Fibroblast of the aortic adventitia (primary cell): ENCODE measurements at places on chromosomes 1 and 21.

DNA sequence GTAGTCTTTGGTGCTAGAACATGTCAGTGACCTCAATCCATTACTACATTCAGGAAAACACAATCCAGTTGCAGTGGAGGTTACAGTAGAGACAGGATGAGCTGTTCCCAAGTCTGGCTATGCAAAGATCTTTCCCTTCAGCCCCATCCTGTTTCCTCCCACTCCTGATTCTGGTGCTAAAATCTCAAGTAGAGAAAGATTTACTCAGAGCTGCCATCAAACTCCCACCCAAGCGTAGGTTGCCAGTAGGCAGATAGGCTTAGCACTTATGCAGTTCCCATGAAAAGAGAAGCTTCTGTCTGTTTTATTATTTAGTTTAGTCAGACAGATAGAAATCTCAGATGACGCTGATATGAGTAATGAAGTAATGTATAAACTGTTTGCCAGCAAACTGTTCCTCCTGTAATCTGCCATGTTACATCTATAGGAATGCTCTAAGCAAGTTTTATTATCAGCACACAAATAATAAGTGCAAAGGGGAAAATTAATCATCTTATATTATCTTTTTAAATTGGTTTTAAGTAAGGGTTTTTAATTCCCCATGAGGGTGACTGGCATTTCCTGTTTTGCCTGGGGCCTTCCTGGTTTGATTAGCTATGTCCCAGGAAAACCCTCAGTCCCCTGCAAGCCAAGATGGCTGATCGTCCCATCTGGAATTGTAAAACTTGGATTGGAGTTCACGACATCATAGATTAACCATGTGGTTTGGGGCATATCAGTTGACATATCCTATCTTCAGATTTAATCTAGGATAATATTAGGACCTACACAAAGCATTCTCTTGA lies 188.3 kb upstream of the PALMD start:
- peak; percentile 33 for DNase-seq

DNA sequence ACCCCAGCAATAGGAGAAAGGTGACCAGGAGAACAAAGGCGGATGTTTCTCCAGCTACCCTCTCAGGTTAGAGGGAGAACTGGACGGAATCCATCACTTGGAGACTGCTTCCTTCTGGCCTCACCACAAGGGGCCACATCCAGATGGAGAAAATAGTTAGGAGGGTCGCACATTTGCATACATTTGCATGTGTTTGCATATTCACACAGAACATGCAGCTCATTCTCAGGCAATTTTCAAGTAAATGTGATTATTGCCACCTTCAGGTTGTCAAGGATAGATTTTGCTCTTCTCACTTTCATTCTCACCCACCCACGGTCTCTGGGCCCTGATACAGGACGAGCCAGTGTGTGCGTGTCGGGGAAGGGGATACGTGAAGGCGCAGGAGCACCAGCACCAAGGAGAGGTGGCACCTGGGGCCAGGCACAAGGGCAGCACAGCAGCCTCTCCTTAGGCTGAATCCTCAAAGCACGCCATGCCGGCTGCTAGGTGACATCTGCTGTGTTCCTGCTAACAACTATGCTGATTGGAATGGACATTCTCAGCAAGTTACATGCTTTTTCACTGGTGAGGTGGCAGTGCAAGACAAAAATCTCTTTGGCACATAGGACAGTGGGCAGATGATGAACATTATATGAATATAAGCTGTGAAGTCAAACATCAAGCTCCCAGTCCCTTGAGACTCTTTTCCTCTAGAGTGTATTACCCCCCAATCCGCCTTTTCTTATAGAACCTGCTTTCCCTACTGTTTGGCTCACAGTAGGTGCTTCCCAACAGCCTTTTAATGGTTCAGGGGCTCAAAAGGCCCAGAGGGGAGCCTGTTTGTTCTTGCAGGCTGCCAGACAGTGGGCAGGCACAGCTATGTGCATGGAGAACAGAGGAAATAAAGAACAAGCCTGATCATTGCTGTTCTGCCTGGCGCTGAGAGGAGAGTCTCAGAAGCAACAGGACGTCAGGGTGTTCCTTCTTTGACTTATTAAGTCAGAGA lies 14.3 kb downstream of the ACKR1 start:
- DNase-seq, result no peak

DNA sequence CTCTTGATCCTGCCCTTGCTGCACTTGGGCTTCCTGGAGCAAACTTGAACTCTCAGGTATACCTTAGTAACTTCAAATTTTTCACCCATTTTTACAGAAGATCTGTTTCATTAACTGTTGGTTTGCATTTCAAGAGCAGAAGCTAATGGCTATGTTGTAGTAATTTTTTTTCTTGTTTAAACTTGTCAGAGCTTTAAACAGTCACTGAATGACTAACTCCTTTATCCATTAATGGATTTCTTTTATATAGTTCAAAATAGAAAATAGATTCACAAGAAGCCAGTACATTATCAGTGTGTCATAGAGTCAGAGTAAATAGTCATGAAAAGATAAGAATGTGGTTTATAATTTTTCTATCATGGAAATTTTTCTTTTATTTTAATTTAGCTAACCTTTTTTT lies 13.6 kb downstream of the SRSF11 start:
- DNase-seq, result no peak

GRCh38 chr1:183444243-183444642 lies 26.1 kb upstream of the NMNAT2 start:
- DNase-seq, result peak; percentile 51

- DNase-seq, result no peak
Observed at GRCh38 chr1:167928457-167928852, 8.0 kb upstream of the DCAF6 start.

DNA sequence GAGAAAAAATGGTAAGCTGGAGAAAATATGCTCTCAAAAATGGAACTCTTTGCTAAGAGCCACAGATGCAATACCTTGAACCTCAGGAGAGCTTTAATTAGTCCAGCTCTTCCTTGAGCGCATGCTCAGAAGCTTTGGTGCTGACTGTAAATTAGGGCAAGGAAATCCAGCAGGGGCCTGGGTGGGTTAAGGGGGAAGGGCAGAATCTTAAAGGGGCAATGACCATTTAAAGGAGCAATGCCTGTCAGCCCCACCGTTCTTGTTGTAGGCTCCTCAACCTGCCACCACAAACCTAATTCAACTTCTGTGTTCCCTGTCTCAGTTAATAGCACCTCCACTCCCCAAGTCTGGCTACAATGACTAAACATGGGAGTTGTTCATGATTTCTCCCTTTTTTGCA lies 6.8 kb upstream of the SLC22A15 start:
- DNase-seq, result no peak

GRCh38 chr1:1206376-1206965 lies at the start of gene TNFRSF18:
TNFRSF18 (minus strand) TSS chr1:1206592; CDS start chr1:1206571, 21 bp downstream.
- no peak for DNase-seq

DNA sequence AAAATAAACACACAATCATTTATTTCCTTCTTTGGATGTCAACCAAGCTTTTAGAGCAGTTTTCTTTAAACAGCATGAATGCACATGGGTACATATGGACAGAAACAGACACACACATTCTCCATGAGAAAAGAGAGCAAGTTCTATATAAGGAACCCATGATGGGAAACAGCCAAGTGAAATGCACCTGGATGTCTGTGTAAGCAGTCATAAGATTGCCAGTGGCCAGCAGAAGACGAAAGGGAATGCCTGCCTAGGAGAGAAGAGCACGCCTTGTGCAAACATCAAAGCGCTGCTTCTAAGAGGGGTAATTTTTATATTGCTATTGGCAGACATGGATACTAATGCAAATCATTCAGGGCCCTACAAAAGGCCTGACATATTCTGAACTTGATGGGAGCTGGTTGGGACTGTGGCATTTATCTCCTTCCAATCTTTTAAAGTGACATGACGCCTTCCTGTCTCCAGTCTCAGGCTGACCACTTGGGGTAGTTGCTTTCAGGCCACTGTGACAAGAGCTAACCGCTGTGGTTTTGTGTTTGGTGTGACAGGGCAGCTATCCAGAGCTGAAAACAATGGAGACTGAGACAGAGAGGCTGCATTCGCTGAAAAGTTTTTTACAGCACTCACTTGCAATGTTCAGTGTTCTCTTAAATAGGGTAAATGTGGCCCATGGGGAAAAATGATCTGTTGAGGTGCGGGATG lies 75.0 kb upstream of the DPT start:
- DNase-seq, result no peak

- no peak for DNase-seq
Observed at GRCh38 chr1:179366093-179366800, 476 bp downstream of the AXDND1 start.

DNA sequence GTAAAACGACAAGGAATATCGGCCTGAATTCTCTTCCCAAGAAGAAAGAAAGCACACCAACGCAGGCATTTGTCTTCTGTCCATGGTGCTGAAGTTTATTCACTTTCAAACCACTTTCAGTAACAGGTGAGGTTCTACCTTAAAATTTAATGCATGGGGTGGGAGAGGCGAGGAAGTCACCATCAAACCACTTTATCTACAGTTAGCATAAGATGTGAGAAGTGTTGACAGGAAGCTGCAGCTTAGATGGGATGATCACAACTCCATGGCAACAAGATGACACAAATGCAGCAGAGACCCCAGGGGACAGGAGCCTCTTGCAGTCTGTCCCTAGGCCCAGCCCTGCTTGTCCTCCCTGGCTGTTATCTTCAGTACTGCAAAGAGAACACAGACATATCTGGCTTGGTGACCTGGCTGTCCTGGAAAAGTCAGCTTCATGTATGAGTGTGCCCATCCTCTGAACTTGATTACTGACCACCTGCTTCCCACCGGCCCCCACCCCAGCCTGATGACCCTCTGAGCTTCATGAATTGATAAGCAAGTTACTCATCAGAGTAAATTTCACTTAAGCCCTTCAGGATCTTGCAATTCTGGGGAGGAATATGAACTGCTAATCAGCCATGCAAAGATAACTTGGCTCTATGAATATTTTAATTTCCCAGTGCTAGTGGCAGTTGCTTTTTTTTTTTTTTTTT lies 1.8 kb downstream of the NPPA start:
- DNase-seq, result peak; percentile 40

DNA sequence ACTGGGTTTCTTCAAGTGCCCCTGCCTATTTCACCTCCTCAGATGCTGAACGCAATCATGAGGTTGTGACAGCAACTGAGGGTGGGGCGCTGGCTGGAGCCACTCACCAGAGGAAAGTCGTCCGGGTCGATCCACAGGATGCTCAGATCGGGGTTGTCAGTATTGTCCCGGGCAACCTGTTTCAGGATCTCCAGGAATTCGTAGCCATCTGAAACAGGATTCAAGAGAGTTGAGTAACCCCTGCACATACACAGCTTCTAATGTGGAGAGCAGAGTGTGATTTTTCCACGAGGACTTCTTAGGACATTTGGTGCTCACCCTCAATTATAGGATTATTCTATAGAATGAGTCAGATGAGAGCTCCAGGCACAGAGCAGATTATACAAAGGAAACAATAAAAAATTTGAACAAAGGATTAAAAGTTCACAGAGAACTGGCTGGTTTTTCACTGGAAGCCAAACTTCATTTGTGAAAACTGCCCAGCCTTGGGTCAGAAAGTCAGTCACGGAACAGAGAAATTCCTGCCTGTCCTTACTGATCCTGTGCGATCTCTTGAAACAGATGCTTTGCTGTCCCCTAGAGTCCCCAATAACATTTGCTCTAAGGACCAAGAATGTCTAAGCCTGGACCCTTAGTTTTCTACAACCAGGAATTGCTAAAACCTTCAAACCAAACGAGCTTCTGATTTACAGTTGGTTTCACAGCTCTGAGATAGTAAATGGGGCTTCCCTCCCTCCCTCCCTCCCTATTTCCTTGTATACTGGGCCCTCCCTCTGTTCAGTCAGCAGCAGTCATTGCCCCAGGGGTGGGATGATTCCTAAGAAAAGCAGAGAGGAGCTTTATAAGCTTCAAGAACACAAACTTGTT lies 63.2 kb downstream of the CASQ2 start:
- DNase-seq, result no peak

GRCh38 chr1:214623430-214623829 lies 20.4 kb downstream of the CENPF start:
- no peak for DNase-seq

GRCh38 chr1:21693732-21694131 lies 24.6 kb upstream of the RAP1GAP start:
- no peak for DNase-seq

DNA sequence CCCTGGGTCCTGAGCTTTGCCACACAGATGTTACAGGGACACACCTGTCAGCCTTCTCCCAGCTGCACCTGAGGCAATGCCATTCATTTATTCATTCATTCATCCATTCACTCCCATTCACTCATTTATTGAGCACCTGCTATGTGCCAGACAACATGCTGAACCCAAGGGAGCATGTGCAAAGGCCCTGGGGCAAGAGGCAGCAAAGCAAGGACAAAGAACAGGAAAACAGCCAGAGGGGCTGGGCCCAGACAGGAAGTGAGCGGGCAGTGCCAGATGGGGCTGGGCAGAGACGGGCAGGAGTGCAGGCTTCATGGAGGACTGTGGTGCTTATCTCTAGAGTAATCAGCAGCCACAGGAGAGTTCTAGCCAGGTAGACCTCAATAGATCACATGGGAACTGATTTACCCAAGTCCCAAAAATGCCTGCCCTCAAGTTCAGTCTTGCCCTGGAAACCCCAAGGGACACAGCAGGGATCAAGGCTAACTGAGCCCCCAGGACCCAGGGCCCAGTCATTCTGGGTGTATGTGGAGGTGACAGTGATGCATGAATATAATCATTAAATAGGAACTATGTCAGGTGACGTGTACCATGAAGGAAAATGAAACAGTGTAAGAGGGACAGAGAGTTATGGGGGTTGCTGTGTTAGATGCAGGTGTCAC lies 530.3 kb downstream of the MATN1 start:
- DNase-seq, result no peak

- DNase-seq, result peak; percentile 73
Observed at GRCh38 chr1:227225715-227226346, 92.5 kb downstream of the CDC42BPA start.
